H9 (cell line): ENCODE measurements at places on chromosomes 3 and 15. TPM values are rescaled to one million over a fixed set of nuclear protein-coding genes. Genes with fewer than 3 reads are reported as not detected.

DNA sequence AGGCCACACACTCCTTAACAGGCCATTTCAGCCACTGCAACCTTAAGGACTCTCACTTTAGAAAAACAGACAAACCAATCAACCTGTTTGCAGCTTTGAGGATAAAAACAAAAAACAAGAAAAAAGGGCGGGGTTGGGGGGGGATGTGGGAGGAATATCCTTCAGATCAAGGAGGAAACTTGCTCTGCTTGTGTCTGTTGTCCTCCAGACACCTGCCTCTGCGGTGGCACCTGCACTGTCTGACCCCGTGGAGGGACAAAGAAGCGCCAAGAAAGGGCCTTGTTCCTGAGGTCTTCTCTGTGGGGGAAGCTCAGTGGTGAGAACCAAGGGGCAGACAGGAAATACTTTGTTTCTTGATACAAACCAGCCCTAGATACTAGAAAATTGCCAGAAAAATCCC, 70.5 kb downstream of the POLR2M start:
- no peak overlapping the region for H3K4me3 ChIP-seq
- H3K4me1 ChIP-seq = no peaks in the 10 kb centered on the region
- no peaks in the 10 kb centered on the region for H3K27me3 ChIP-seq
- no peaks in the 10 kb centered on the region for H3K36me3 ChIP-seq

GRCh38 chr3:69178838-69179739, 56.7 kb upstream of the LMOD3 start:
- no peaks in the 10 kb centered on the region for H3K27me3 ChIP-seq
- no peak overlapping the region for H3K27ac ChIP-seq
- no peak for DNase-seq
- H3K4me1 ChIP-seq = peaks cover 3% of the 10 kb centered on the region; the same call in 1 of the 2 replicates
- H3K36me3 ChIP-seq = peaks cover 8% of the 10 kb centered on the region; the same call in 1 of the 2 replicates

GRCh38 chr3:121748680-121749275, 763 bp downstream of the GOLGB1 start:
- H3K36me3 ChIP-seq = no peaks in the 10 kb centered on the region
- no peaks in the 10 kb centered on the region for H3K4me1 ChIP-seq
- no peak for DNase-seq
- H3K27ac ChIP-seq = peak overlapping the region; percentile 28

Gene CCDC80
- 4.6 and 5.4 TPM in 2 replicates for total RNA-seq

Gene RFT1
- total RNA-seq = 24.1 and 26.2 TPM in 2 replicates

Gene STRIT1
- total RNA-seq = 0.26 TPM in 1 of 2 replicates, not detected in the other

Gene C3orf85
- total RNA-seq = not detected in 2 replicates
